ENCODE measurements at places on chromosomes 1 and 21.

DNA sequence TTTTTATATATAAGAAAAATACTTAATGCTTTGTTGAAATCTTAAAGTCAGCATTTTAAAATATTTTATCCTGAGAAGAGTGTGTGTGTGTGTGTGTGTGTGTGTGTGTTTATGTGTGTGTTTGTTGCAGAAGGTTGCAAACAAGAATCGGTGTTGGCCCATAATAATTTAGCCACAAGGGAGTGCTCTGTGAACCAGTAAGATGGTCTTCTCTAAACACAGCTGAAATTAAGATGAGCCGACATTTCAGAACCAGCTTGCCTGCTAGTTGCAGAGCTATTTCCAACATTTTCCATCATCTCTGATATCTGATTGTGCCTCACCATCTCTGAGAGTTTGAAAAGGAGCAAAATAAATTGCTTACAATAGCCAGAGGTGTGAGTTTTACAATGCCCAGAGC lies 158.8 kb upstream of the SGIP1 start:
- no peak for DNase-seq

- no peak for DNase-seq
Observed at GRCh38 chr1:3664700-3665375, 12.5 kb downstream of the TP73 start.

DNA sequence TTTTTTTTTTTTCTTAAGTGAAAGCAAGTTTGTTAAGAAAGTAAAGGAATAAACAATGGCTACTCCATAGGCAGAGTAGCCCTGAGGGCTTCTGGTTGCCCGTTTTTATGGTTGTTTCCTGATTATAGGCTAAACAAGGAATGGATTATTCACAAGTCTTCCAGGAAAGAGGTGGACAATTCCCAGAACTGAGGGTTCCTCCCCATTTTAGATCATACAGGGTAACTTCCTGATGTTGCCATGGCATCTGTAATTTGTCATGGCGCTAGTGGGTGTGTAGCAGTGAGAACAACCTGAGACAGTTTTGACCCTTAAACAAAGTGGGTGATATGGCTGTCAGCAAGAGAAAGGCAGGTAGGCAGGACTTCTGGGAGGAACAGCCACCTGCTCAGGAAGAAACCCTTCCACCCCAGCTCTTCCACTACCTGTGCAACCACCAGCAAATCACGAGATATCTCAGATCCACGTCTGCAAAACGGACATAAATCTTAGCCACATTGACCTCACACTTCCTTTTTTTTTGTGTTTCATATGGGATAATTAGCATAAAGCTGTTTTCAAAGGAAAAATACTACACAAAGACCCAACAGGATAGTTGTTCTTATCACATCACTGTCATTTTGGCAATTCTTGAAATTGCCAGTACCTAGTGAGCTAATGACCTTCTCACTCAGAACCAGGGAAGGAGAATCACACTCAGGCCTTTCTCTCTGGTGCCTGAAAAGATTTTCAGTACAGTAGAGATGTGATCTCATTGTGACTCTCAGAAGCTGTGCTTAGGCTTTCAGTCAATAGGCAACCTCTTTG lies 34.8 kb upstream of the DUSP10 start:
- no peak for DNase-seq

GRCh38 chr21:28066076-28066475 lies 926.6 kb downstream of the LTN1 start:
- peak; percentile 42 for DNase-seq

- peak; percentile 17 for DNase-seq
Observed at GRCh38 chr1:169890761-169891538, 2.7 kb downstream of the SCYL3 start.

DNA sequence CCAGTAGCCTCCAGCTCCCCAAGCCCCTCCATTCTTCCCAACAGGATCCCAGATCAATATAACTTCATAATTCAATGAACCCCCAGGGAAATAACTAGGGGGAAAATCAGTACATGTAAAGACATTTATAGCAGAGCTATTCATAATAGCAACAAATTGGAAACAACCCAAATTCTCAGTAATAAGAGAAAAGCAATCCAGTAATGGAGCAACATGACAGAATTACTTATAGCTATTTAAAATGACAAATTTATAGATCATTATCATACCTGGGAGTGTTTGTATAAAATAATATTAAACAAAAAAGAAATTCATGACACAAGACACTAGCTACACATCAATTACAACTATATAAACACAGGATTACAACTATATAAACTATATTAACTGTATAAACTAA lies 20.2 kb downstream of the PLEKHA6 start:
- DNase-seq: no peak

Data from EH (cell line).